M059J (cell line): ENCODE measurements at places on chromosomes 3 and 15.

DNA sequence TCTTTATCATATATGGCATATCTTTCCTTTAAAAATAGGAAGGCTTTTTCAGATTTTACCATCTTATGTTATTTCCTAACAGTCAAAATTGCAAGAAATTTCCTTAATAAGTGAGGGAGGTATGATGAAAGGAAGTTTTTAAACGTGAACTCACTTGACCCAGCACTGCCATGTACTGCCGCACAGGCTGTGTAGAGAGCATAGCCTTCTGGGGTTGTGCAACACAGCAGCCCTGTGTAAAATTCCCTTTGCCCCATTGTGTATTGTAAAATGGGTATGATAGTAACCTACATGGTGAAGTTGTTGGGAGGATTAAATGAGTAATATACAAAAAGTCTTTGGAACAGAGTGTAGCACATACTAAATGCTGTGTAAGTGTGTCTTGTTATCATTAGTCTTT is 78.6 kb downstream of the PEX5L start:
- DNase-seq: no peak

DNA sequence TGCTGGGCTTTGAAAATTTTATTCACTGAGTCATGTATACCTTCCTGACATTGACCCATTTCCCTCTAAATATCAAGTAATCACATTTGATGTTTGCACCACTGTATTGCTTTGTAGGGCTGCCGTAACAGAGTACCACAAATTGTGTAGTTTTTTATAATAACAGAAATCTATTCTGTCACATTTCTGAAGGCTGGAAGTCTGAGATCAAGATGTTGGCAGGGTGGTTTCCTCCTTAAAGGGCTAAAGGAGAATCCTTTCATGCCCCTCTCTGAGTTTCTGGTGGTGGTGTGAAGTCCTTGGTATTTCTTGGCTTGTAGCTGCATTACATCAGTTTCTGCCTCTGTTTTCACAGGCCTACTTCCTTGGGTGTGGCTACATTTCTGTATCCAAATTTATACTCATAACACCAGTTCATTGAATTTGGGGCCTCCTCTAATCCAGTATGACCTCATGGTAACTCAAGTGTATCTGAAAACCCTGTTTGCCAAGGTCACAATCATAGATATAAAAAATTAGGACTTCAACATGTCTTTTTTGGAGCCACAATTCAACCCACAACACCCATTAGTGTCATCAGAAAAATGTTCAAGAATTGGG is 29.1 kb upstream of the ST6GAL1 start:
- DNase-seq: no peak

- no peak for DNase-seq
Measured at GRCh38 chr3:69058180-69058946, 6.2 kb upstream of the TMF1 start.

- DNase-seq: no peak
Measured at GRCh38 chr3:177772908-177773557, 575.8 kb upstream of the TBL1XR1 start.

DNA sequence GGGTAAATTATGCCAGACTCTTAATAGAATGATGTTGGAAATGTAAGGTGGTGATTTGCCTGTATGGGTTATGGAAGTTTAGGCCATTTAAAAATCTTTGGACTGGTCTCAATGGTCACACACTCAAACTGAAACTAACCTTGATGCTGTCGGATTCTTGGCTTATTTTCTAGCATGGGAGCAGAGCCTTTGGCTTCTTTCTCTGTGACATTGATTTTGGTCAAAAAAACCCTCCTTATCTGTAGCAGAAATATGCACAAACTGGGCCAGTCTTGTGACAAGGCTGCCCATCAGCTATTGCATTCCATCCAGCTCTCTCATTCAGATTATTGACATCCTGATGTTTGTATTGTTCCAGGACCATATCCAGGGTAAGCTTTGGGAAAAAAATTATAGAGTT is 35.9 kb downstream of the ARPP21 start:
- DNase-seq: no peak

- DNase-seq: no peak
Measured at GRCh38 chr3:39448506-39449233, 18.8 kb upstream of the MOBP start.

DNA sequence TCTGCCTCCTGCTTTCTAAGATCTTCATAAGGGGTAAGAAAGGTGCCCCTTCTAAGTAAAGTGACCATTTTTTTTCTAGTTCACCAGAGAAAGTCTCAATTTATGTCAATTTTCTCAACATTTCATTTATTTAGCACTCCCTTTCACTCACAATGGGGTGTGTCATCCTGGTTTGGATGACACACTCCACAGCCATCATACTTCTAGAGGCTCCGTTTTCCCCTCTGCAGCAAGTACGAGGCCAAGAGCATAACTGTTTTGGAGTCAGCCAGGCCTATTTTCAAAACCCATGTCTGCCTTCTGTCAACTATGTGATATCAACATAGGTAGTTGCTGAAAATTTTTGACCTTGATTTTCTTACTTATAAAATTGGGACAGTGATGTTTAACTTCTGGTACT is 703.2 kb downstream of the NLGN1 start:
- DNase-seq: peak; percentile 74

GRCh38 chr3:173038484-173038871 is 102.6 kb downstream of the SPATA16 start:
- no peak for DNase-seq

- DNase-seq: no peak
Measured at GRCh38 chr15:71639471-71639870, 170.9 kb upstream of the NR2E3 start.

DNA sequence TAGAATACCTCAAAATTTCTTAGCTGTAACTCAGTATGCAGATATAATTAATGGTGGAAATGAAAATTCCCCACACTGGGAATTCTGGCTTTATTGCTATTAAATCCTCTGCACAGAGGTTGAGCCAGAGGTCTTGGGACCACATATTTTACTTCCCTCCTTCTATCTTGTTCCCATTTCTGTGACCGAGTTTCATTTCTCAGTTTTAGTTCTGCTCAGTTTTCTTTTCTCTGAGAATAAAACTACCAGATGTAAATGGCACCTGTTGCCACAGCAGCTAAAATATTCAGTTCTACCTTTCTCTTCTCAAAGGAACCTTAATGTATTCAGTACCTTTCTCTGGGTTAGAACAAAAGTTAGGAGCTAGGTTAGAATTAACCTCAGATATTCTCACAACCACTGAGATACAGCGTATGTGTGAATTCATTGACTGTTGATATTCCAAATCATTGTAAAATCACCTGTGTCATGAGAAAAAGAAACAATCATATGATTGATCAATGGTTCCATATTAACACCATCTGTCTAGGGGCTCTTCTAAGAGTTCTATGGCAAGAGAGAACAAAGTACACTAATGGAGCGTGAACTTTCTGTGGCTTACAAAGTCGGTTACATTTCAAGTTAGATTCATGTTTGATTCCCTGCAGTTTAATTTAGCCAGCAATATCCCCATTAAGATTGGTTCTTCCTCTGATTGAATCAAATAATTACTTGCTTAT is 374.1 kb downstream of the EFHB start:
- DNase-seq: no peak

- DNase-seq: no peak
Measured at GRCh38 chr3:101513419-101513986, 491 bp upstream of the SENP7 start.

DNA sequence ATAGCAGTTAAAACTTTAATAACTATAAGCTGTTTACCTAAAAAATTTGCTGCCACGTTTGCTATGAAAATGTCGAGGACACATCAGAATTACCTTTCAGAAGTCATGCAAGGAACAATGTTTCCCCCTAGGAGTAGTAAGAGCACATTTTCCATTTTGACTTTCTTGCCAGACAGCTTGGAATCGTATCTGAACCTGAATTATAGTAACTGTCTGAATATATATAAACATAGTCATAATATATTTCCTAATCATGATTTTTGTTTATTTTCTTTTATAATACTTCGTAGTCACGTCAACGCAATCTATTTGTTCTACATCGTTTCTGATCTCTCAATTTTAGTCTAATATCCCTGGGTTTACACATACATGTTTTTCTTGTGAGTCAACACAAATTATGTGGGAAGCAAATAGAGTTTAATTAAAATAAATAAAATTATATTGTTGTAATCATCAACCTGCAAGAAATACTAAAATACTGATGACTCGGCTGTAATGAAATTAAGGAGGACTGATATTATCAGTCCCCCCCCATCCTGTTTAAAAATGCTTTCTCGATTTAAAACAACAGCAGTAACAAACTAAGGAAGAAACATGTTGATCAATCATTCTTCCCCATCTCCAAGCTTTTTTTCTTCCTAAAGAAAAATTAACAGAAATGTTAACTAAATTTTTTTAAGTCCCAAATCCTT is 78.4 kb downstream of the MME start:
- DNase-seq: peak; percentile 15

DNA sequence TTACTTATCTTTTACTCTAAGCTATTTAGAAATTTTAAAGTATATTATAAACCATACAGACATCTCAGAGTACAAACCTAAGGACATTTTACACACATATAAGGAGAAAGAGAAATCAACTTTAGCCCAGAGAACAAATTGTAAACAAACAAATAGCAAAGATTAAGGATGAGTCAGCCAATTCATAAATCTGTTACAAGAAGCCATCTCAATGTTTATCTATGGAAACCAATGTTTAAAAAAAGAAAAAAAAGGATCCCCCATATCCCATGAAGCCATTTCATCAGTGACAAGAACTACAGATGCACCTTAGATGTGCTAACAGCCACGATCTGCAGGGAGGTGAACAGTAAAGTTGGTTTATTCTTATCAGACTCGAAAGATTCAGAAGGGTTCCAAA is 437.1 kb downstream of the SHQ1 start:
- peak; percentile 1 for DNase-seq

- DNase-seq: peak; percentile 75
Measured at GRCh38 chr3:177746337-177746933, 549.2 kb upstream of the TBL1XR1 start.

- no peak for DNase-seq
Measured at GRCh38 chr3:127630811-127631714, 2.1 kb downstream of the PODXL2 start.

DNA sequence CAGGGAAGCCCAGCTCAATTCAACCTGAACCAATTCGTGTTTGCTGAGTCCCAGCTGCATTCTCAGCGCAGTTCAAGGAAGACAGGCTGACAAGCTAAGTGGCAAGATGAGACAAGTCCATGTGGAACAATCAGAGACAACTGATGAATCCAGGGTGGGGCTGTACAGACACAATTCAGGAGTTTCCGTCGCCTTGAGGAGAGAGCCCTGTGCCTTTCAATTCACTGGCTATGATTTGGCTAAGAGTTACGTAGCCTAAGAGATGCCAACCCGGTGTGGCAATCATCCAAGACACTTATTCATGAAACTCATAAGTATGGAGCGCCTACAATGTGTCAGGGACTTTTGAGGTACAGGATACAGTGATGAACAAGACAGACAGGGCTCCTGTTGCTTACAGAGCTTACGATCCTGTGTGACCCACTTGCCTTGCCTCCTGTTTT is 15.5 kb upstream of the ZBED2 start:
- peak; percentile 91 for DNase-seq

DNA sequence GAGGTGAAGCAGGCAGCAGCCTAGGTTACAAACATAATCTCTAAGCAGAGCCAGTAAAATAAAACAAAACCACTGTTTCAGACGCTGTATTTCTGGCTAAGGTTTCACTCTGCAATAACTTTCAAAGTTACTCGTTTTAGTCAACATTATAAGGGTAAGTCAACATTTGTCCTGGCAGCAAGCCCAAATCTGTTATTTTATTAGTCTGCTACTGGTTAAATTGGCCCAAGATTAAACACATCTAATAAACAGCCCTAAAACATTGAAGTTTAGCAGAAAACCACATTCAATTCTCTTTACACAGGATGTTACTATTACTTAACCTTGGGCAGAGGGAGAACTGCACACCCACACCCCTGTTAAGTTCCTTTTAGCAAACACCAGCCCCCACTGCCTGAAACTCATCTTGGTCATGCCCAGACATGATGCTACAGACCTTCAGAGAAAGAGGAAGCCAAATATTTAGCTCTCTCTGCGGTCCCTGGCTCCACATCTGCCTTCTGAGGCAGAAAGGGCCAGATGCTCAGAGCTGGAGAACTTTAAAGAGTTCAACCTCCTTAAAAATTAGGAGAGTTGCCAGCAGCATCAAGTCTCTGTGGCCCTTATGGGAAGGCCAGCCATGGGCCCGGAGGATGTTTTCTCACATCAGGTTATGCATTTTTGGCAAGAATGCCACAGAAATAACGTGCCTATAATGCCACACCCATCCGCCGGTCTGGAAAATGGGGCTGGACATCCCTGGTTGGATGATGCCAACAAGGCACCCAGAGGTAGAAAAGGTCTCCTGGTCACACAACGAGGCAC is 17.9 kb downstream of the ARHGEF3 start:
- DNase-seq: peak; percentile 74

- peak; percentile 41 for DNase-seq
Measured at GRCh38 chr15:90519688-90520087, 10.0 kb upstream of the CRTC3 start.

DNA sequence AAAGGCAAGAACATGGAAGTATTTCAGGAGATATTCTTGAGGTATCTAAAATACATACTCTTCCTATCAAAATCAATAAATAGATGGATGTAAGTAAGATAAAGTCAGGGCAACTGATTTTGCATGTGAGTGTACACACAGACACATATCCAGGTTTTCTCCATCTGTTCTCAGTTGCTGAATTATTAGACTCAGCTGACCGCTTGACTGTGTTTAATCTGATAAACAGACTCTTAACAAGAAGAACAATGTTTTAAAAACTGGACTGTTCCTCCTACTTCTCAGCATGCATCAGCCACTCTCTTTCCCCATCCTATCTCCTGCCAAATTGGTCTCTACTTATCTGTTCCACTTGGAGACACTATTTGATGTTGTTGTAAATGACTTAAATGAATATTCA is 73.5 kb downstream of the GOLGA8G start:
- DNase-seq: no peak

GRCh38 chr3:143330296-143330868 is 210.8 kb downstream of the CHST2 start:
- DNase-seq: no peak

DNA sequence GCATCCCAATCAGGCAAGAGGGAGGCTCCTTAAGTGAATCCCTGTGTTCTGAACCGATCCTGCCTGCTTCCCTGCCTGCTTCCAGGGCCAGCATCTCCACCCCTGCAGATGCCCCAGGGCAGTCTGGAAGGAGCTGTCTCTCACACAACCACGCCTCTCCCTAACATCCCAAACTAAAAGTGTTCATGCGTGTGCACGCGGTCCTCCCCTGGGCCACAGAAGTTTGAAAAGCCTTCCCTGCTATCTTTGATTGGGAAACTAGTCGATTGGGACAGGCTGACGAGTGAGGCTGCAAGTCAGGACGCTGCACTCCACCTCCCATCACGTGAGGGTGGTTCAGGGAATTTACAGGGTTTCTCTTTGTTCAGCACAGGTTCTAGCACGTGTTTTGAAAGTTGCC is 340.9 kb upstream of the ICE2 start:
- no peak for DNase-seq

GRCh38 chr15:49060710-49061495 is 14.7 kb upstream of the SECISBP2L start:
- peak; percentile 19 for DNase-seq

- no peak for DNase-seq
Measured at GRCh38 chr15:76201536-76202255, 109.6 kb downstream of the ETFA start.

GRCh38 chr3:189584645-189585044 is 46.5 kb upstream of the TP63 start:
- DNase-seq: no peak
